Stimulated activated CD4-positive, alpha-beta T cell treated with anti-CD3 and anti-CD28 coated beads, Interleukin-12 subunit alpha, Interleukin-12 subunit beta, amount 100 ng/mL, for 24 hours (primary cell): ENCODE measurements at places on chromosomes 12 and 14.

GRCh38 chr12:2984249-2984648 lies 25.1 kb downstream of the TEAD4 start:
- no peak for DNase-seq

- no peak for DNase-seq
Measured at GRCh38 chr14:52399921-52400595, 85.9 kb downstream of the PTGER2 start.

DNA sequence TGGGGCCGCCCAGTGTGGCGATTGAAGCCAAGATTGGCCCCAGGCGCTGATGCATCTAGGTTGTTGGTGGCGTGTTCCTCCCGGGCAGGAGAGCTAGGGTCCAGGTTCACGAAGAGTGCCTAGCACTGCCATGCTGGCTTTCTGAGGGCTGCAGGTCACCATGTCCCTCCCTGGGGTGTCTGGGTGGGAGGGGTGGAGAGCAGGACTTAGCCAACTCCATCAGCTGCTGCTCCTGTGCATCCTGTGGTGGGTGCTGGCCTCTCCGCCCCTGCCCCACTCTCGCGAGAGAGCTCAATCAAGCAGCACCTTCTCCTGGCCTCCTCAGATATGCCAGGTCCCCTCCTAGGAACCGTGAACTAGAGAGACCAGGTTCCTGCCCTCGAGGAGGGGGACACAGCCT lies 1.8 kb downstream of the TRMT61A start:
- DNase-seq, result no peak

DNA sequence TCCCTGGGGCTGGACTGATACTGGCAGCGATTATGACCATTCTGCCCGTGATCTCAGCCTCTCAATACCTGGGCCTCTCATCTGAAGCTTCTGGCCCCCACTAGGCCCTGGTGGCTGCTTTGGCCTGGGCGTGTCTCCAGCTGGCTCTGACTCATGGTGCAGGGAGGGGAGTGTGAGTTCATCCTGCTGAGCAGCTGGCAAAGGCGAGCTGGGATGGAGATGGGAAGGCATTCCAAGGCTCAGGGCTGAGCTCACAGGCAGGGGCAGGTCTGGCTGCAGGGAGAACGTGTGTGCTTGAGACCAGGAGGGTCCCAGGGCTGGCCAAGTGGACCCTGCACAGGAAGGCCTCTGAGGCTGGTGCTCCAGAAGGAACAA lies 221.8 kb downstream of the TMEM121 start:
- no peak for DNase-seq

DNA sequence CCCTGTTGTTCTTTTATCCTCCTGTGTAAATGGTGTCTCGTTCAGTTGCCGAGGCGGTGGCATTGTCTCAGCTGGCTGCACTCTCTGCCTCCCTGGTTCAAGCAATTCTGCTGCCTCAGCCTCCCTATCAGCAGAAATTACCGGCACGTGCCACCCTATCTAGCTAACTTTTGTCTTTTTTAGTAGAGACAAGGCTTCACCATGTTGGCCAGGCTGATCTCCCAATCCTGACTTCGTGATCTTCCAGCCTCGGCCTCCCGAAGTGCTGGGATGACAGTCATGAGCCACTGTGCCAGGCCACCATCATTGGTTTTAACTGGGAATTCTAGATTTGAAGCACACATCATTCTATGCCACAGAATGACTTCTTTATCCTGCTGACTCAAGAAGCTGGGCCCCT lies 175.3 kb upstream of the ALG10B start:
- DNase-seq, result no peak

- no peak for DNase-seq
Measured at GRCh38 chr12:6165395-6165794, 34.8 kb upstream of the CD9 start.
